ENCODE measurements at places on chromosomes 2 and 18.

DNA sequence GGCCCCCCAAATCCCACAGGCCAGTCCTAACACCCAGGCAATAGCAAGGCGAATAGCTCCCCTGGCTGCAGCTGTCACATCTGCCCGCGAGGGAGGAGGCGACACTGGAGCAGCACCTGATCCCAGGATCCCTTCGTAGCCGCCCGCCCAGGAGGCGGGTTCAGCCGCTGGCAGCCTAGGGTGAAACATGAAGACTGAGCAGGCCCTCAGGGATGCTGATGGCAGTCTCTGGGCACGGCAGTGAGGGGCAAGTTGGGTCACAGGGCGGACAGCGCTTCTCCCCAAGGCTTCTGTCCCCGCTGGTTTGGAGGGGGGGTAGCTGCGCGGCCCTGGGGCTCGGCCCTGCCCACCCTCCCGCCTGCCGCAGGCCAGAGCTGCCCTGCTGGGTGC lies 1.9 kb downstream of the DNMT3A start:
- peak; percentile 63 for DNase-seq

GRCh38 chr2:112593736-112594135 lies 9.3 kb downstream of the CHCHD5 start:
- no peak for DNase-seq

DNA sequence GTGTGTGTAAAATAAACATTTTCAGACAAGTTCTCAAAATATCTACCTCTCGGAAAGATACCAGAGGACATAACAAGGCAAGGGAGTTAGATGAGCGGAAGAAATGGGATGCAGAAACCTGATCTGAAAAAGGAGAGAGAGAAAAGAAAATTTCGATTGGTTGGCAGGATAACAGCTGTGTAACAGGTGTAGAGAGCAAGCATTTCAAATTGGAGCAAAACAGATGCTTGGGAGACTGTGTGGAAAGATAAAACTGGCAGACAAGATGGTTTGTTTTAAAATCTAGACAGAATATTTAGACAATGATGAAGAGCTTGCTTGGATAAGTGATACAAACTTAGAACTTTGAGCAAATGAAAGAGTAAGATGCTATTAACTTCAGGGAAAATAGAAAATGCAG lies 20.2 kb downstream of the CHST9 start:
- DNase-seq = no peak

GRCh38 chr18:46677611-46678010 lies 20.6 kb upstream of the LOXHD1 start:
- DNase-seq = no peak

GRCh38 chr2:85472261-85472660 lies 53.7 kb downstream of the SH2D6 start:
- no peak for DNase-seq

GRCh38 chr18:49052891-49053644 lies 102.3 kb upstream of the SMAD7 start:
- DNase-seq = no peak

- DNase-seq = no peak
Observed at GRCh38 chr2:158998551-158999248, 30.3 kb downstream of the TANC1 start.

GRCh38 chr18:47120428-47120827 lies 29.9 kb downstream of the HDHD2 start:
- no peak for DNase-seq

GRCh38 chr18:21327101-21327500 lies 85.1 kb downstream of the GREB1L start:
- DNase-seq = no peak

GRCh38 chr2:218282173-218282991 lies 9.9 kb downstream of the TMBIM1 start:
- peak; percentile 57 for DNase-seq

- no peak for DNase-seq
Observed at GRCh38 chr18:38198526-38198925, 632.9 kb upstream of the CELF4 start.

- DNase-seq = no peak
Observed at GRCh38 chr2:200619279-200619678, 33.5 kb downstream of the AOX1 start.

DNA sequence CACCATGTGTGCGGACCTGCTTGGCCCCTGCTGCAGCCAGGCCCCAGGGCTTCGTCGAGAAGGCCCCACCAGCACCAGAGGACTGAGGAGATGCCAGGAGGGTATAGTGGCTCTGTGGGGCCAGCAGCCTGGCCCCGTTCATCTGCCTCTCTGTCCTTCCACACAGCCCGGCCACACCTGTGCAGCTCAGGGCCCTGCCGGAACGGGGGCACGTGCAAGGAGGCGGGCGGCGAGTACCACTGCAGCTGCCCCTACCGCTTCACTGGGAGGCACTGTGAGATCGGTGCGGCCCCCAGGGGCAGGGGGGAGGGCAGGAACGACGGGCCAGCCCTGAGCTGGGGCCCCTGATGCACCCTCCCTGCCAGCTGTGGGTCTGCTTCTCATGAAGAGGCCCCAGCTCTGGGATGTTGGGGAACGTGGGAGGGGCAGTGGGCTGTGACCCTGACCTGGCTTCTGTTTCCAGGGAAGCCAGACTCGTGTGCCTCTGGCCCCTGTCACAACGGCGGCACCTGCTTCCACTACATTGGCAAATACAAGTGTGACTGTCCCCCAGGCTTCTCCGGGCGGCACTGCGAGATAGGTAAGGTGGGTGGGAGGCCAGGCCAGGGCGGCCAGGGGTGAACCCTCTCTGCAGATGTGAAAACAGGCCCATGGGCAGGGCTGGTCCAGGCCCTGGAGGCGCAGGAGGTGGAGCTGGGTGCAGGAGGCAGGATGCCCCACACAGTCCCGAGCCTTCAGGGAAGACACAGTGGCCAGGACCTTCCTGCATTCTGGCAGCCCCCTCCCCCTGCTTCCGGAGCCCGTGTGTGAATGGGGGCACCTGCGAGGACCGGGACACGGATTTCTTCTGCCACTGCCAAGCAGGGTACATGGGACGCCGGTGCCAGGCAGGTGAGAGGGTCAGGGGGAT lies 50.3 kb downstream of the MTERF4 start:
- DNase-seq = no peak

- DNase-seq = peak; percentile 41
Observed at GRCh38 chr2:220499225-220499624, 871.8 kb downstream of the SLC4A3 start.

GRCh38 chr2:24272907-24273306 lies 87.4 kb downstream of the ITSN2 start:
- DNase-seq = no peak

- DNase-seq = no peak
Observed at GRCh38 chr18:56986829-56987228, 160.1 kb upstream of the BOD1L2 start.

DNA sequence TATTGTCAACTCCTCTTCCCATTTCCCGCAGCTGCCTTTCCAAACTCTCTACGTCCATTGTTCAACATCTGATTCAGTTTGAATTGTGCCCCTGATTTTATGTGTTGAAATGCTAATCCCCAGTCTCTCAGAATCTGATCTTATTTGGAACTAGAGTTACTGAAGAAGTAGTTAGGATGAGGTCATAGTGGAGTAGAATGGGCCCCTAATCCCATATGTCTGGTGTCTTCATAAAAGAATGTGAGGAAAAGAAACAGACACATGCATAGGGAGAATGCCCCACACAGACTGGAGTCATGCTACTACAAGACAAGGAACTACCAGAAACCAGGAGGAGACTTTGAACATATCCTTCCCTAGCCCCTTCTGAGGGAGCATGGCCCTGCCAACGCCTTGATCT lies 99.2 kb downstream of the LRP1B start:
- DNase-seq = no peak

DNA sequence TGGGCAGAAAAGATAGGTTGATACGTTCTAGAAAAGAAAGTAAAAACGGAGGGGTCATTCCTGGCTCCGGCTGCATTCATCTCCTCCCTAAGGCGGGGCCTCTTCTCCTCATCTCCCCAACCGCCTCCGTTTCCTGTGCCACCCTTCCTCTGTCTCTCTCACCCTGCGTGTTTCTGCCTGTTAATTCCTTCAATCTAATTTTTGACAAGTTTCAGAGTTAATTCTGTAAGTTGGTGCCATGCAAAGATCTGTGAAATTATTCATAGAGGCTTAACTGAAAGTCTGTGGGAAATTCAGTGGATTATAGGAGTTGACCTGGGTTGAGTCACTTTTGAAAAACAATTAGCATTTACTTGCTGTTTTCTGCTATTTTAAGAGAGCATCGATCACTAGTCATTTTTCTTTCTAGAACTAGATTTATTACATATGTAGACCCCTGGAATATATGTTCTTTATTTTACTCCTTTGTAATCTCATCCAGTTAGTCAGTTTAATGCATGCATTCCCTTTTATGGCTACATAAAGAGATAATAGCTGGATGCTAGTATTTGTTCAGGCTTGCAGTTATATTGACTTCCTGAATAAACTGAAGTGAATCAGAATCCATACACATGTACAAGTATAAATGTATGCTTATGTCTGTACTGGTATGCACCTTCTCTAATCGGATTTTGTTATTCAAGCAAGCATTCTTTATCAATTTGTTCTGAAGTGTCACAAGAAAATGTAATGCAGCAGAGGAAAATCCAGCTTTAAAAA lies 91.1 kb downstream of the EML6 start:
- no peak for DNase-seq

DNA sequence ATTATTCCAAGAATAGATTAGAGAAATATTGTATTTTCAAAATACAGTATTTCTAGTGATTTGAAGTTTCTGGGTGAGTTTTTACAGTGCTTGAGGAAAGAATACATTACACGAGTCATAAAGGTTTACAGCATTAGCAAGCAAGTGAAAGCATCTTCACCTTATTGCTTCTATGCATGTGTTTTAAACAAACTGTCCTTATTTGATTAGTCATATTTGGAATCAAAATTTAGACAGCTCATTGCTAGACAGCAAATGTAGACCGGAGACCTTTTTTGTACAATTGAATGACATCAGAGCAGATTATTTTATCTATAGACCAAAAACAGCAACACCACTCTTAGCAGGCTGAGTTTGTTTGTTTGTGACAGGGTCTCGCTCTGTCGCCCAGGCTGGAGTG lies 69.2 kb downstream of the FAM161A start:
- DNase-seq = no peak

GRCh38 chr2:23803965-23804542 lies 122.9 kb downstream of the ATAD2B start:
- DNase-seq = peak; percentile 57

DNA sequence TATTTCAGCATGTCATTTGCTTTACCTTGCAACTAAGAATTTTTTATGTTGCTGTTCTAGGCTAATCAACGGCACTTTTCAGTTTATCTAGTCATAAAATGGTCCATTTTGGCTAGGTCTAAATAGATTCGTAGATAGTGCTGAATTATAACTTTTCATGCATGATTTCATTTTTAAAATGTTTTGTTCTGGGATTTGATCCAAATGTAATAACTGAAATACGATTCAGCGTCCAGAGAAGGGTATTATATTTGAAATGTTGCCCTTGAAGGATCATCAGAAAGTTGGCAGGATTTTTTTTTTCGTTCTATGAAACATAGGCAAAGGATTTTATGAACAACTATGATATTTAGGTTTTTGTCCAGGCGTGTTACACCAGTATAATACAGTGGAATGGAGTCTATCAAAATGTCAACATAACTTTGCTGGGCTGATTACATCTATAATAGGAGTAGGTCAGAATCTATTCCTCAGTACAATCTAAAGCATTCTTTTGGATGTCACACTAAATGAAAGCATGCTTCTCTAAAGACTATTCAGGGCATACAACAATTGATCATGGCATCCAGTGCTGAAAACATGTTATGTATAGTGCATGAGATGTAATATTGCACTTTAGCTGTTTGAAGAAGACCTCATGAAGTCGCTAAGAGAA lies 24.8 kb downstream of the TTC27 start:
- no peak for DNase-seq

GRCh38 chr2:149261692-149262091 lies 68.7 kb upstream of the LYPD6 start:
- no peak for DNase-seq

DNA sequence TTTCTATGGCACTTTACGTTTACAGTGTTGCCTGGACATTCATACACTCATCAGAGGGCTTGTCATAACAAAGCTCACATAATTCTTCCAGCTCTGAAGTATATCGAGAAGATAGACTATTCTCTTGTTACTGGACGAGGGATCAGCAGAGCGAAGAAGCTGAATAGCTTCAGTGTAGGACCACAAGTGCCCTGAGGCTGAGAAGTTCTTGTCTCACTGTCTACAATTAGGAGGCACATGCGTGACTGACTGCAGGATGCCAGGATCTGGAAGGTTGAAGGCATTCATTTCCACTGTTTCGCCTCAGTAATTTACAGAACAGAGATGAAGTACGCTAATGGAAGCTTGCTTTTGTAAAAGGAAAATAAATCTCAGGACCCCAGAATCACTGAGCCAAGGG lies 9.6 kb downstream of the SH3YL1 start:
- DNase-seq = no peak

GRCh38 chr2:1402064-1402463 lies 11.2 kb upstream of the TPO start:
- no peak for DNase-seq

GRCh38 chr2:69464575-69464974 lies 27.3 kb upstream of the NFU1 start:
- DNase-seq = peak; percentile 59

- no peak for DNase-seq
Observed at GRCh38 chr2:215685238-215685990, 249.5 kb upstream of the FN1 start.

GRCh38 chr2:235494716-235495372 lies 1.0 kb downstream of the AGAP1 start:
- DNase-seq = peak; percentile 62

GRCh38 chr2:157509744-157510143 lies 65.9 kb upstream of the CYTIP start:
- DNase-seq = no peak

DNA sequence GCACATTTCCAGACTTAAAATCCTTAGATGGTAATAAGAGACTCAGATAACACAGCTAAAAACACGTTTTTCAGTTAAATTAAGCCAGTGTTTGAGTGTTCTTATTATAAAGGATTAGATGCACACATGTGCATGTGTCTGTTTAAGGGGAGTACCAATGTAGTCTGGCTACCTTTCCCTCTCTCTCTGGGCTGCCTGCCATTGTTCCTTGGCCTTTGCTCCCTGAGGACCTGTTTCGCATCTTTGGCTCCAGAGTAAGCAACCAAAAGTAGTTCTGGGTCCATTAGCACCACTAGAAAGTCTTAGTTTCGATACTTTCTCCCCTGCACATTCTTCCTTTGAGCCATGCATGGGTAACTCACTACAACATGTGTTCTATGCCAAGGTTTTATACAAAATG lies 228.3 kb downstream of the TPGS2 start:
- no peak for DNase-seq

DNA sequence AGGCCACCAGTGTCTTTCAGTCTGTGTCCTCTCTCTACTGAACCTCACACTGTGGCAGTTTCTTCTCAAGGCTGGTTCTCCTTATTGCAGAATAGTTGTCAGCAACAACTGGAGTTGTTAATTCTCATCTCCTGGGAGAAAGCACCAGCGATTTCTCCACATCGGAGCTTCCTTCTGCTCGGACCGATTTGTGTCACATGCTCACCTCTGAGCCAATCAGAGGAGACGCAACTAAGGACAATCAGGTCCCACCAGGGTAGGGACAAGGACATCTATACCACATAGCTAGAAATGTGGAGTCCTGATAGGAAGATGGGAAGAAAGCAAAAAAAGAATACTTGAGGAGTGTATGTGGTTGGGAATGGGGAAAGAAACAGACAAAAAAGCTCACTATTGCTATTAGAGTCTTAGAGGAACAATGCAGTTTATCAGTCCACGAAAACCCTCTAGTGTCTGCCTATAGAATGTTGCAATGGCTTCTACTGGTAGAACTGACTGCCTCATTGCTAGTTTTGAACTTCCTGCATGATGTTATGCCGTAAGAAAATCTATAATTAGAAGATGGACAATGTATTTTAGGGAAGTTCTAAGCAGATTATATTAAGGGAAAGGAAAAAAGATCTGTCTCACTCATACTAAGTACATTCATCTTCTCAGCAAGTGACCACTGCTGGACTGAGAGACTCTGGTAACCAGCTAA lies 169.7 kb downstream of the CDCA7 start:
- no peak for DNase-seq
